ENCODE measurements at places on chromosomes 6 and 20. TPM values are rescaled to one million over a fixed set of nuclear protein-coding genes. Genes with fewer than 3 reads are reported as not detected.

Gene ESR1
- not detected for total RNA-seq

Gene FOXS1
- not detected for total RNA-seq

Gene OPN5
- total RNA-seq, result not detected

Gene SPATS1
- total RNA-seq, result not detected

Gene TMEM200A
- total RNA-seq, result 43.3 TPM

Gene C6orf132
- 5.2 TPM for total RNA-seq

Gene C6orf15
- total RNA-seq, result not detected

DNA sequence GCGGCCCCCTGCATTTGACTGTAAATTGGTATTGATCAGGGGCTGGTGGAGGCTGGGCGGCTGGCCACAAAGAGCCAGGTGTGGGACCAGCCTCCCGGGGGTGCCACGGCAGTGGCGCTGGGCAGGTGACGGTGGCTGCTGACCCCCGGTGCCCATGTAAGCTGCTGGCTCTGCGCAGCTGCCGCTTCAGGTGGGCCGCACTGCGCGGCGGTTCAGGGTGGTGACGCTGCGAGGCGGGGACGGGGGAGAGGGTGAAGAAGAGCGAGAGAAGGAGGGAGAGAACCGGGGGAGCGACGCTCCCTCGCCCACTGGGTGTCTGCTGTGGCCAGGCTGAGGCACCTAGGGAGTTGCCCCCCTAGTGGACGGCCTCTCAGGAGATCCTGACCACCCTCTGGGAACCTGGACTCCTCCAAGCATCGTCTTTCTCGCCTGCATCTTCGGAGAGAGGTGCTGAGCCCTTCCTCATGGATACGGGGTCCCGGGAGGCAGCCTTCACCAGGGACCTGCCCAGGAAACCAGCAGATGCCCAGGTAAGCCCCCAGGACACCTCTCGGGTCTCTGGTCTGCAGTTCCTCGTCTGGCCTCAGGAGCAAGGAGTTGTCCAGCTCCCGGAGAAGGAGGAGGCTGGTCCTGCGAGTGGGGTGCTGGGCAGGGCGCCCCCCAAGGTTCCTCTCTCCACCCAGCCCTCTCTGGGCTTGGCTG, 77.5 kb upstream of the GATA5 start:
- DNase-seq, result no peak

DNA sequence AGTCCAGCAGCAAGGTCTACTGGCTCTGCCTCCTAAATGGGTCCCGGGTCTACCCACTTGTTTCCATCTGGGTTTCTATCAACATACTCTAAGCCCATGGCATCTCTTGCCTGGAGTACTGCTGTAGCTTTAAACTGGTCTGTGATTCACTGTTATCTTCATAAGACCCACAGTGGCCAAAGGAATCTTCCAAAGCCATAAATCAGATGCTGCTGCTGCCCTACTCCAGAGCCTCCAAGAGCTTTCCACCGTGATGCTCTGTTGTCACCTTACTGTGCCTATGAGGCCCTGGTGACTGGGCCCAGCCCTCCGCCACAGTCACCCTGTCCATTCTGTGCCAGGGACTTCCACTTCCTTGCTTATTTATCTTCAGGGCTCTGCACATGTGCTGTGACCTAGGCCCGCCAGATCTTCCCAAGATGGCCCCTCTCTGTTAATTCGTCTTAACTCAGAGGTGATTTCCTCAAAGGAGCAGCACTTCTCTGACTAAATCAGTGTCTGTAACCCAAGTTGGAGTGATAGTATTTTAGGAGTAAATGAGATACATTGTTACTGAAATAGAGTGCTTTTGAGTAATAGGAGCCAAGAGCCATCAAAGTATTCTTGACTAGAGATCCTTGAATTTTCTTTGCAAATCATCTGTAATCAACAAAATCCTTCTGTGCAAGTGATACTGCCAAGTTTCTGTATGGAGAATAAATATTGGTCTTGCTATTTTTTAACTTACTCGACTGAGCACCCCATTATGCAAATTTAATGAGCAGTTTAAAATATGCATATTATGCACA, 102.5 kb downstream of the PPP1R14C start:
- no peak for DNase-seq

DNA sequence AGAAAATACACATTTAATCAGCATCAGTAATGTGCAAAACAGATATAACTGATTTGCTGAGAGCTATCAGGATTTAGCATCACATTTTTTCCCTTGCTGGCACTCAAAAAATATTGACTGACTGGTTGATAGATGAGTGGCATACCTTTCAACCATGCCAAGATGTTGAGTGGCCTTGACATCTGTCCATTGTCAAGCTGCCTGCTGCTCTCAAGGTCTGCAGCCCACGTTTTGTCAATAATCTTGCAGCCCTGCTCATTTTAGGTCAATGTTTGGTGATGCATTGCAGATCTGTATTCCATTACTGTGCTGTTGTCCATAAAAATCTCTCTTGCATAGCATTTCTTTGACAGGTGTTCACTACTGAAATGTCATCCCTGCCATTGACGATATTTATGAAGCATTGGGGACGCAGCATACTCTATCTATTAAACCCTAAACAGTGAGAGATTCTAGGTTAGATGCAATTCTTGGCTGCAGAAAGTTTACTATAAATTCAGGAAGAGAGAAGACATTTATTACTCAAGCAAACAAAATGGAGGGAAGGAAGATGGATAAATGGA, 111.6 kb downstream of the BFSP1 start:
- DNase-seq, result no peak

- no peak for DNase-seq
Measured at GRCh38 chr6:10676403-10676802, 18.0 kb downstream of the C6orf52 start.

GRCh38 chr6:116003668-116004067, 57.0 kb downstream of the FRK start:
- no peak for DNase-seq

GRCh38 chr6:132235596-132236280, 165.5 kb downstream of the MOXD1 start:
- peak; percentile 50 for DNase-seq

DNA sequence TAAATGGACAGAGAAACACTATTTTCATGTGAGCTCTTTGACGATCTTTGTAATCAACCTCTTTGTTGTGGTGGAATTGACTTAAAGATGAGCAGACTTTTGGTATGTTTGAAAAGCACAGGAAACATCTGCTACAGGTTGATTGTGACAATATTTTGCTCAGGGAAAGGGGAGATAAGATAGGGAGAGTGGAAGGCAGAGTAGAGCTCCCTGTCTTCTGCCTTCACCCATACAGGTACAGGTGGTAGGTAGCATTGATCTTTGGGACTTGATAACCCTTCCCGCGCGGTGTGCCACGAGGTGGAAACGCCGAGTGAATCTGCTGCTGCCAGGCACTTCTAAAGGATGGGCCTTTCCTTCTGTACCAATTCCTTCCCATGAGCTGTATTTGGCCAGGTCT, 183.6 kb downstream of the UTRN start:
- DNase-seq, result no peak

DNA sequence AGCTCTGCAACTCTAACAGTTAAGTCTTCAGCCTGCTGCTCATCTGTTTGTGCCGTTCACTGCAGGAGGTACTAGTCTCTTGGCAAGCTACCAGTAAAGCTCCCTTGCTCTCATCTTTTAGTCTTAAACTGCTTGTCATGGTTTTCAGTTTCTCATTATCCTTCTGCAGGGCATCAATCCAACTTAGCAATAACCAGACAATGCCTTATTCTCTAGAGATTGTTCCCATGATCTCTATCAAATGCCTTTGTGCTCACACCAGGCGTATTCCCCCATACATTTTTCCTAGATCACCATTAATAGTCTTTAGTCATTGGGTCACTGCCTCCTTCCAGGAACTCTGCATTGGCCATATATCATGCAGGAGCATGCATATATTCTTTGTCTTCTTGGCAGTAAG, 171.3 kb downstream of the GRM1 start:
- peak; percentile 3 for DNase-seq

GRCh38 chr6:21935561-21936028, 342.0 kb downstream of the SOX4 start:
- DNase-seq, result peak; percentile 72

DNA sequence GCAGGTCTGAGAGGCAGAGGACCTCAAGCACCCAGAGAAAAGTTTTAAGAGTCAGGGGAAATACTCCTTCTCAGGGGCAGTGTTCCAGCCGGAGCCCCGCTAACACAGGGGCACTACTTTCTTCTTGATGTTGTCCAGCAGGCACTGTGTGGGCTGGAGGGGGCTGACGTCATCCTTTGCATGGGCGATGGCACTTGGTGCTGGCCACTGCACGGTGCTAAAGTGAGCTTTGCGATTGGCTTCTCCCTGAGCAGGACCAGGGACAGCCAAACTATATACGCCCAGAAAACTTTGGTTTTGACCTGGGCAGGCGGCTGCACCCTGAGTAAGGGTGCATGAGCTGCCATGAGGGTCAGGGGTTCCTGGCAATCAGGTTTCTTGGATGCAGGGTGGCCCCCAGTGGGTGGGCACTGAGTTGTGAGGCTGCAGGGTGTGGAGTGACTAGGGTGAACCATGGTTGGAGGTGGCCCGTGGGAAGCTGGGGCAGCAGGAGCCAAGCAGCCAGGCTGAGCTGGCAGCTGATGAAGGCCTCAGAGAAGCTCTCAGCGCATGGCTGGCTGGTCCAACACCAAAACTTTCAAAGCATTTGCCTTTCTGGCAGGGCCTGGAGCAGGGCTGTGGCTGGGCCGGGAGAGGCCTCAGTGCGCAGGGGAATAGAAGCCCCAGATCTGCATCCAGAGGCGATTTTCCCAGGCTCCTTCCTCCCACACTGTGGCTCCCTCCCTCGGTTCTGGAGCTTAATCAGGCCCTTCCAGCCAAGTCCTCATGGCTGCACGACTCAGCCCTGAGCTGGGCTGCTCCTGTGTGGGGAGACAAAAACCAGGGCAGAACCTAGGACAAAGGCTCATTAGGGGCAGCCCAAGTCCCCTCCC, 18.3 kb downstream of the MRPS18A start:
- DNase-seq, result peak; percentile 94

- DNase-seq, result peak; percentile 79
Measured at GRCh38 chr6:162962093-162962492, 234.3 kb downstream of the PACRG start.

DNA sequence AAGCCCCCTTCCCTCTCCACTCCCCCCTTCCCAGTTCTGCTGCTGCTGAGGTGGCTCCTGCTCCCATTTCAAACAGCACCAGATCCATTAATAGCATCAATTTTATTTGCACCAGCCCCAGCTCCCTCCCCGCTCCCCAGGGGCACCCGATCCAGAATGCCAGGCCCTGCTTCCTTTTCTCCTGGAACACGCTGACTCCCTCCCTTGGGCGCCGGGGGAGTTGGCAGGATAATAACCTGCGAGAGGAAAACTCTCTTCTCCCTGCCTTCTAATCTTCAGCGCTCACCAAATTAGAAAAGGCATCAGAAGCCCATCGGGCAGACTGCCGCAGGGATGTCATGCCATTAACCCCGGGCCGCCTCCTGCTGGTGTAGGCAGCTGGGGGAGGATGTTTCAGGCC, 77.8 kb downstream of the NCR2 start:
- no peak for DNase-seq

- DNase-seq, result no peak
Measured at GRCh38 chr6:89268776-89269175, 46.3 kb downstream of the GABRR2 start.

DNA sequence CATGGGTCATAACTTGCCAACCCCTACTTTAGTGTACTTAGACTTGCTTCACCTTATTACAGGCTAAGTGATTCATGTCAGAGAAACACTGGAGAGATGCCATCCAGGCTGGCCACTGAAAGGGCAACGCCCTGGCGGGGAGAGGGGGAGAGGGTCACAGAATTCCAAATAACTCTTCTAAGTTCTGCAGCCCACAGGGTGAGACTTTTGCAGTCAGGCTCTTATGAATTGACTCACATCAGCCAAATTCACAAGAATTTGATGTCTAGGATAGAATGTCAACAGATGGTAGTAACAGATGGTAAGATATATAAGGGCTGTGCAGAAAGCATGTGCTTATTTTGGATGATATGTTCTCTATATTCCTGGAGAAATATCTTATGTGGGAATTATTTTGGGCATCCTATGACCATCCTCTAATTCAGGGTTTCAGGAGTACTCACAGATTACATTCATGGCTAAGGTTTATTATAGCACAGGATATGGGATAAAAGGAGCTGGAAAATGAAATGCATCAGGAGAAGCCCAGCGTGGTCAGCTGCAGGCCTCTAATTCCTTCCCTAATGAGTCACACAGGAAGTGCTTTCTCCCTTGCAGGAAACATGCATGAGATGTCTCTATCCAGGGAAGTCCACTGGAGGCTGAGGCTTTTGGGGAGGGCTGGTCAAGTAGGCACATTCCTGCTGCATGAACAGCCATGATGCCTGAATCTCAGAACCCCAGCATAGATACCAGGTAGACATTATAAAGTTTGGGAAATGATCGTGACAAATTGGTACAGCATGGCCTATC, 58.7 kb upstream of the RIN2 start:
- peak; percentile 79 for DNase-seq

DNA sequence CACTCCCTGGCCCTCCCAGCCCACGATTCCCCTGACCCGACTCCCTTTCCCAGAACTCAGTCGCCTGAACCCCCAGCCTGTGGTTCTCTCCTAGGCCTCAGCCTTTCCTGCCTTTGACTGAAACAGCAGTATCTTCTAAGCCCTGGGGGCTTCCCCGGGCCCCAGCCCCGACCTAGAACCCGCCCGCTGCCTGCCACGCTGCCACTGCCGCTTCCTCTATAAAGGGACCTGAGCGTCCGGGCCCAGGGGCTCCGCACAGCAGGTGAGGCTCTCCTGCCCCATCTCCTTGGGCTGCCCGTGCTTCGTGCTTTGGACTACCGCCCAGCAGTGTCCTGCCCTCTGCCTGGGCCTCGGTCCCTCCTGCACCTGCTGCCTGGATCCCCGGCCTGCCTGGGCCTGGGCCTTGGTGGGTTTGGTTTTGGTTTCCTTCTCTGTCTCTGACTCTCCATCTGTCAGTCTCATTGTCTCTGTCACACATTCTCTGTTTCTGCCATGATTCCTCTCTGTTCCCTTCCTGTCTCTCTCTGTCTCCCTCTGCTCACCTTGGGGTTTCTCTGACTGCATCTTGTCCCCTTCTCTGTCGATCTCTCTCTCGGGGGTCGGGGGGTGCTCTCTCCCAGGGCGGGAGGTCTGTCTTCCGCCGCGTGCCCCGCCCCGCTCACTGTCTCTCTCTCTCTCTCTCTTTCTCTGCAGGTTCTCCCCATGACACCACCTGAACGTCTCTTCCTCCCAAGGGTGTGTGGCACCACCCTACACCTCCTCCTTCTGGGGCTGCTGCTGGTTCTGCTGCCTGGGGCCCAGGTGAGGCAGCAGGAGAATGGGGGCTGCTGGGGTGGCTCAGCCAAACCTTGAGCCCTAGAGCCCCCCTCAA, at the start of gene LTA:
TSS of gene LTA (plus strand) at position 249 of the 871 bp plus-strand sequence. CDS start at position 703, 454 bp downstream.
- DNase-seq, result no peak

DNA sequence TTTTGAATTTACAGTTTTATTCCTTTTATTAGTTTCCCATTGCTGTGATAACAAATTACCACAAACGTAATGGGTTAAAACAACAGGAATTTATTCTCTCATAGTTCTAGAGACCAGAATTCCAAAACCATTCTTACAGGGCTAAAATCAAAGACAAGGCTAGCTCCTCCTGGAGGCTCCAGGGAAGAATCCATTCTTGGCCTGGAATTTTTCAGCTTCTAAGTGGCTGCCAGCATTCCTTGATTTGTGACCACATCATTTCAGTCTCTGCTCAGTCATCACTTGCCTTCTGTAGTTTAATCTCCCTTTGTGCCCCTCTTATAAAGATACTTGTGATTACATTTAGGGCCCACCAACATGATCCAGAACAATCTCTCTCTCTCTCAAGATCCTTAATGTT, 897 bp upstream of the SEL1L2 start:
- no peak for DNase-seq

- DNase-seq, result no peak
Measured at GRCh38 chr6:144653885-144654505, 368.9 kb downstream of the UTRN start.

Data from GM23248 (cell line).